NCI-H524 (cell line): ENCODE measurements at places on chromosomes 5 and 9.

DNA sequence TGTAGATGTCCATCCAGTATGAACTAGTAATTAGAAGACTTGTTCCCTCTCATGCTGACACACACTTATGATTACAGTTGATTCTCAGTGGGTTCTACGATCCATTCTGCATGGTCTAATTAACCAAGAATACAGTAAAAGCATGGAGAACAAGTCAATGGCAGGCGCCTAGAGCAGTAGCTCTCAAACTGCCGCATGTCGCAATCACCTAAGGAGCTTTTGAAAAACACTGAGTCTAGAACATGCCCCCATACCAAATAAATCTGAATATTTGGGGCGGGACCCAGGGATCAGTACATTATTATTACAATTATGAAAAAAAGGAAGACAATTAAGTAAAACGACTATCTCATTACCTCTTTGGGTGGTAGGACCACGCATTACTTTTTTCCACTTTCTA is 26.7 kb upstream of the CEP78 start:
- DNase-seq, result no peak

- no peak for DNase-seq
These were observed 44.0 kb downstream of the ASS1 start for GRCh38 chr9:130488621-130489330.

DNA sequence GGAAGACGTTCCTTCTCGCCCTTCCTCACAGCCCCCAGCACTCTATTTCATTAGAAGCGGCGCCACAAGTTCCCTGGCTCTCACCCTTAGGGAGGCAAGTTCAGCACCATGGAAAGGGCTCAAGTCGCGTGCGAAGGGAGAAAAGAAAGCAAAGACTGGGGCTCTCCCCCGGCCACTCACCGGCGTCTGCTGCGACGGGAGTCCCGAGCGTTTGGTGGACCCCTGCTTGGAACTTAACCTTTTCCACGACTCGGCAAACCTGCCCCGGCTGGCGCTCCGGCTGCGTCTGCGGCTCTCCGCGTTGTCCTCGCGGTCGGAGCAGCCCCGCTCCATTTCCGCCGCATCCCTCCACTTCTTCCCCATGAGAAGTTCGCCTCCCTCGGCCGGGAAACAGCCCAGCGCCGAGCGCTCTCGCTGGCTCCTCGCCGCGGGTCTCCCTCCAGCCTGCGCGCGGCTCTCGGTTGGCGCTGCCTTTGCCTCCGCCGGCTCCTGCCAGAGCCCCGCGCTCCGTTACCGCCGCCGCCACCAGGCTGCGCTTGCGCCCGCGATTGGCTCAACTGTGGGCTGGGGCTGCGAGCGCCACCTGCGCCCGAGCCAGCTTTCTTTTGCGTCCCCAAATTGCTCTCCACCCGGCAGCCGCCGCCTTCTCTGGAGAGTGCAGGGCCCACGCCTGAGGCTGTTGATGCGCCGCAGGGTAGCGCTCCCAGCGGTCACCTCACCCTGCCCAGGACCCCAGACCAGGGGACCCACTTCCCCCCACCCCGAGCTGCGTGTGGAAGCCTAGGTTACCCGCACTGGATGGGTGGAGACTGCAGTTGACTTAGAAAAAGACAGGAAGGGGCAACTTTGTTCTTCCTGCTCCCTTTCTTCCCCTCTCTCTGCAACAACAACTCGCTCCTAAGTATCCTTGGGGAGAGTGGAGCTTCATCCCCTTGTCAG is 321.6 kb downstream of the CEMIP2 start:
- peak; percentile 57 for DNase-seq

DNA sequence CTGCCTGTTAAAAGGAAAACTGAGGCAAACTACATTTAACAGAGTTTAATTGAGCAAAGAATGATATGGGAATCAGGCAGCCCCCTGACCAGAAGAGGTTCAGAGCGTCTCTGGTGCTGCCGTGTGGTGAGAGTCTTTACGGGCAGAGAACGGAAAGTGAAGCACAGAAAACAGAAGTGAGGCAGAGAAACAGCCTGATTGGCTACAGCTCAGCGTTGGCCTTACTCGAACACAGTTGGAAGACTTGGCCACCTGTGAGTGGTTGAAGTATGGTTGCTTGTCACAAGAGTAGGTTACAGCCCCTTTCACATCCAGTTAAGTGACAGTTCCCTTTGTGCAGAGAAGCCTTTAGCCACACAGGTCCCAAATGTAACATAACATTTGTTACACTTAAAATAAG is 16.9 kb upstream of the FBP1 start:
- no peak for DNase-seq

- DNase-seq, result peak; percentile 27
These were observed 41.7 kb downstream of the TMEM167A start for GRCh38 chr5:83035373-83036100.

DNA sequence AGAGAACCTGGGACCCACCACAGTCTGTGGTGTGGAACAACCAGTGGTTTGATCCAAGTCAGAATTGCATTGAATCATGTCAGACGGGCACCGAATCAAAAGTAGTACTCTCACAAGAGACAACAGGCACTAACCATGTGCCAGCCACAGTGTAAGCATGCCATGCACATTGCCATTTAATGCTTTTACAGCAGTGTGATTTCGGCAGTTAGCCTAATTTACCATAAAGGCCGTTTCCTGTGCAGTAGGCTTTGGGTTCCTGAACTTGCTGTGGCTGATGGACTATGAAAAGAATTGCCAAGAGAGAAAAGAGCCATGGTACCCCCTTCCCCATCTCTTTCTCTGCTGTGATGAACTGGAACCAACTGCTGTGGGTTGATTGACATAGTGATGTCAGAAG is 540.6 kb downstream of the EBF1 start:
- DNase-seq, result no peak

- DNase-seq, result no peak
These were observed 141.1 kb upstream of the TLE4 start for GRCh38 chr9:79430619-79431018.

DNA sequence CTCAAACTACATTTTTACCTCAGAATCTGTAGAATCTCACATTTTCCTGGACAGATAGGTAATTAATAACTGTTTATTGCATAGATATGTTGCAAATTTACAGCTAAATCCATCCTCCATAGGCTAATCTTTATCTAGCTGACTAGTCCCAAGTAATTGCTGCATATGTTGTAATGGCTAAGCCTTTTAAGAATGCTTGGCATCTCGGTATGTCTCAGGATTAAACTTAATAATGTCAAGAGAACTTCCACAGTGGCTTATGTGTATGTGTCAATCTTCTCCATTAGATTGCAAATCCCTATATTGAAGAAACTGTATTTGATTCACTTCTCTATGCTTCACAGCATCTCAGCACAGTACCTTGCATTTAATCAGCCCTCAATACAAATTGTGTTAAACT is 131.9 kb downstream of the PRDM9 start:
- peak; percentile 64 for DNase-seq

DNA sequence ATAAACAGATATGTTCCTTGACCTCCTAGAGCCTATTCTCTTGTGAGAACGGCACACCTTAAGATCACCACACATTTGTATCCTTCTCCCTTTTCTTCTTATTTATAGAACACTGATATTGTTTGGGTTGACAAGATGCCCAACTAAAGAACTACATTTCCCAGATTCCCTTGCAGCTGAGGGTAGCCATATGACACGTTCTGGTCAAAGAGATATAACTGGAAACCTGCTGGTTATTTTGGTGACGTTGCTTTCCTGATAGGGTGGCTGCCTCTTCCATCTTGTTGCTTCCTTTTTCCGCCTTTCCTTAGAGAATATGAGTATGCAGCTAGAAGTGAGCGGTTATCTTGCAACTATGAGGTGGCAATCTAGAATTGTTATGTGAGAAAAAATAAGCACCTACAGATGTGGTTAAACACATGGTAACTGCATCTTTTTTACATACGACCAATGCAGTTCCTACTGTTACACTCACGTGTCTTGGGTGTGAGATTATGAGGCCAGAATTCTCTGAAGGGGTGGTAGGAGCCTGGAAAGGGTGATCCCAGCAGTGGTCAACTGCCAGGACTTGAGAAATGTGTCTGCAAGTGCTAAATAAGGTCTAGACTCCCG is 72.9 kb downstream of the SEC61B start:
- DNase-seq, result peak; percentile 58

GRCh38 chr5:52656569-52657246 is 131.0 kb upstream of the ITGA1 start:
- no peak for DNase-seq

DNA sequence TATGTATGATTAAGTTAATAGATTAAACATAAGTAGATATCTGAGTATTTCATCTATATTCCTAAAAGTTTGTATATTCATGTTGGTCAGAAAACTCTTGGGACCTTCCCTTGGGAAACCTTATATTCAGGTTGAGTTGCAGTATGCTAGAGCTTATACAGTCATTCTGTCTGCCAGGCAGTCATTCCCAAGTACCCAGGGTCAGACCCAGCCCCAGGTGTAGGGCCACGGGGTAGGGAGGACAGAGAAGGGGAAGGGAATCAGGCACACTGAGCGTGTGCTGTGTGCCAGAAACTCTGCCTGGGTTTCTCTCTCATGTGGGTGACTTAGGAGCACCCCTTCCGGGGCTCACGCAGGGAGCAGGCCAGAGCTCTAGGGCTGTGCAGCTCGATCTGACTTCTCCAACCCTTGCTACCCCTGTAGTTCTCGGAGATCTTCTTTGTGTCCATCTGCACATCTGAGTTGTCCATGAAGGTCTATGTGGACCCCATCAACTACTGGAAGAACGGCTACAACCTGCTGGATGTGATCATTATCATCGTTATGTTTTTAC is 28.2 kb downstream of the CATSPER3 start:
- DNase-seq, result no peak

DNA sequence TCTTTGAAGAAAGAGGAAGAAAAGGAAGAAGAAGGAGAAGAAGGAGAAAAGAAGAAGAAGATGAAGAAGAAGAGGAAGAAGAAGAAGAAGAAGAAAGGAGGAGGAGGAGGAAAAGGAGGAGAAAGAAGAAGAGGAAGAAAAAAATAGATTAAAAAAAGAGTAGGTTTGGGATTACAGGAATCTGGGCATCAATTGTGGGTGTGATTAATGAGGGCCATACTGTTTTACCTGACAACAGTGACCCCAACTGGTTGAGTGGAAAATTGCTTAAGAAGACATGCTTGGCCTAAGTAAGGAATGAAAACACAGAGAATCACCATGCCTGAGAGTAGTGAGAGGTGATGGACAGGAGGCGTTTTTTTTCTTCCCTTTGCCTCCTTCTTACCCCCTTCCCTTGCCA is 114.6 kb downstream of the FAM170A start:
- peak; percentile 49 for DNase-seq

GRCh38 chr5:74570250-74570649 is 70.3 kb downstream of the ENC1 start:
- DNase-seq, result no peak

DNA sequence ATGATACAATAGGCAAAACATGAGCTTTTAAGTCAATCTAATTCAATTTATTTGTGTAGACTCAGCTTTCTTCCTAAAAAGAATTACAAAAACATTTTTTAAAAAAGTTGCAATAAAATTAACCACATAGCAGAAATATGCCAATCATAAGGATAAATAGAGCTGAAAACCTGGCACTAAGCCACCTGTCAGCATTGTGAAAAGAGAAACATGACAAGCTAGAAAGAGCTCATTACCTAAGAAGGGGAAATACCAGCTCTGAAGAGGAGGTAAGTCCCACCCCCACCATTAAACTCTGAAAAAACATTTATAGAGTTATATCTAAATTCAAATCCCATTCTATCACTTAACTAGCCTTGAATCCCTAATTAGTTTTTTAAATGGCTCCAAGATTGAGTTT is 372.9 kb downstream of the OSTF1 start:
- DNase-seq, result no peak

- no peak for DNase-seq
These were observed 3.4 kb downstream of the PCDHGC5 start for GRCh38 chr5:141492168-141492885.

- no peak for DNase-seq
These were observed 297.4 kb downstream of the ENC1 start for GRCh38 chr5:74342948-74343682.
